ENCODE measurements at places on chromosomes 2 and 18. TPM values are rescaled to one million over a fixed set of nuclear protein-coding genes. Genes with fewer than 3 reads are reported as not detected.

GRCh38 chr18:12010187-12010802 lies 29.0 kb downstream of the IMPA2 start:
- no peak for DNase-seq

Gene LAMA1
- 8.7 TPM for total RNA-seq

GRCh38 chr2:182228741-182229140 lies 198.1 kb downstream of the PDE1A start:
- DNase-seq: no peak

- no peak for DNase-seq
Observed at GRCh38 chr2:126707191-126707590, 51.2 kb downstream of the GYPC start.

Gene SKOR2
- 0.38 TPM for total RNA-seq

Gene PRKAG3
- not detected for total RNA-seq

Gene CXCR1
- not detected for total RNA-seq

Gene BUB1
- total RNA-seq: 12.5 TPM

Gene INPP5D
- 79.2 TPM for total RNA-seq
